ENCODE measurements at places on chromosomes 16 and 17.

GRCh38 chr17:37399265-37399803 is 7.3 kb downstream of the ACACA start:
- DNase-seq: no peak

- no peak for DNase-seq
These were observed 6.3 kb downstream of the SNX20 start for GRCh38 chr16:50674831-50675230.

DNA sequence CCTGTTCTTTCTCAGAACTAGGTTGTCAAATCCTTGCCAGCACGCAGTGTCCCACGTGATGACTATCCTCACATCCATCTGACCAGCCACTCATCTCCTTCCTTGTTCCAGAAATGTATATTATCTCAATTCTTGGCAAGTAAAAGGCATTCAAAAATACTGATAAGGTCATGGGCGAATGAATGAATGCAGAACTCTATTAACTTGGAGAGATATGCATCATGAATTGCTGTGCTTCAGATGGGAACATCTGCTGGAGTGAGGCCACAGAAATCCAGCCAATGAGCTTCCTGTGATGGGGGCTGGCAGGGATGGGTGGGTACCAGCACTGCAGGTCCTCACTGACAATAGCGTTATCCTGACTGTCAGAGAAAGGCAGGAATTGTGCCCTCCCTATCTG is 19.0 kb downstream of the FAHD1 start:
- DNase-seq: no peak

GRCh38 chr16:19525385-19525723 is 1.6 kb downstream of the CCP110 start:
- DNase-seq: no peak

DNA sequence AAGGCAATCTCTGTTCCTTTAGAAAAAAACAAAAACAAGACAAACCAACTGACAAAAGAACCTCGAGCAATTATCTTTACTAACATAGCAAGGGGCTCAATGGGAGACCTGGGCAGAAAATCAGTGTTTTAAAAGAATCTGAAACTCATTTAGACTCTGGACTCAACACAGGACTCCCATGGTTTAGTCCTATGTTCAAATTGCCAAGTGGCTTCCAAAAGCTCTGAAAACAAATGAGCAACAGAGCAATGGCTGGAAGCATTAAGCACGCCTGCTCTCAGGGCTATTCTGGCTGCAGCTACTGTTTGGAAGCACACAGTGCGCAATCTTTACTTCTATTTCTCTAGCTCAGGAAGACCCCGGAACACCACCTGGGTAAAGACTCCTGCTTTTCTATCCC is 162.0 kb downstream of the AATF start:
- no peak for DNase-seq

DNA sequence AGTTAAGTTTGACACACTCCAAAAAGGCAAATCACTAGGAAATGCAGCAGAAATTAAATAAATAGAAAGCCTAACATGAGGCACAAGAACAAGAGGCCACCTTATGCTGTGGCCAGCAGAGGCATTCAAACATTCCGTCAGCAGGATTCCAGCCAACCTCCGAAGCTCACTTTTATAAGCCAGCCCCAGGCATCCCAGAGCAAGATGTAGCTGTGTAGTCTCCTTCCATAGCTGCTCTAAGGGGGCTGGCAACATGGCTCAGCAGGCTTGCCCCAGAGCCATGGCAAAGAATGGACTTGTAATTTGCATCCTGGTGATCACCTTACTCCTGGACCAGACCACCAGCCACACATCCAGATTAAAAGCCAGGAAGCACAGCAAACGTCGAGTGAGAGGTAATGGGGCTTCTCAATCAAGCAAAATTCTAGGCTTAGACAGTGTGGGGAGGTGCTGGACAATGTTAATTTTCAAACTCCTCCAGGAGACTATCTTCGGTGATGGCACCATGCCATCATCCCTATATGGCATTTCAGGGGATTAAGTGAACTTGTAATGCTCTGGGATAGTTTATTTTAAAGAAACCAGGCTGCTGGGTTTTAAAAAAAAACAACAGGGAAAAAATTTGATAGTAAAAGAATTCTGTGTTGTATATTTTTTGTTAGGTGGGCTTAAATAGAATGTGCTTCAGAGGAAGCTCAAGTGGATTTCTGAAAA is at the start of gene CLEC3A:
TSS of gene CLEC3A (plus strand) at position 202 of the 714 bp plus-strand sequence. CDS start at position 281, 79 bp downstream.
- no peak for DNase-seq

Measured in cerebellar cortex (tissue), 1 donor.